Metanephros (tissue), 2 donors: ENCODE measurements at places on chromosomes 5 and 9. TPM values are rescaled to one million over a fixed set of nuclear protein-coding genes. Genes with fewer than 3 reads are reported as not detected.

The RGS7BP gene
- total RNA-seq, result 9.8 TPM

The RXFP3 gene
- total RNA-seq, result 0.18 TPM

The POLR1E gene
- 26.7 TPM for total RNA-seq

The GPR151 gene
- not detected for total RNA-seq

The DYNC2I2 gene
- 73.6 TPM for total RNA-seq

The NPR2 gene
- total RNA-seq, result 15.1 TPM

The SOHLH1 gene
- total RNA-seq, result not detected

The PRDM9 gene
- not detected for total RNA-seq

The IFNA13 gene
- total RNA-seq, result not detected

The SPAAR gene
- total RNA-seq, result 1.8 TPM

The HK3 gene
- 11.3 TPM for total RNA-seq

The PHYHD1 gene
- 41.6 TPM for total RNA-seq

The PPP2R2B gene
- total RNA-seq, result 10.3 TPM

The DPH7 gene
- total RNA-seq, result 34.1 TPM

The PCDHGB3 gene
- 7.1 TPM for total RNA-seq

The GNAQ gene
- 39.0 TPM for total RNA-seq

The LPAR1 gene
- total RNA-seq, result 37.8 TPM

The WASHC1 gene
- 29.5 TPM for total RNA-seq

The ZNF782 gene
- total RNA-seq, result 12.3 TPM

The FIBCD1 gene
- 0.29 TPM for total RNA-seq

The IL13 gene
- not detected for total RNA-seq

The NEURL1B gene
- 27.9 TPM for total RNA-seq

The SYNPO gene
- total RNA-seq, result 24.9 TPM

The ARHGAP26 gene
- total RNA-seq, result 31.5 TPM

The SVEP1 gene
- total RNA-seq, result 18.5 TPM

The ELL2 gene
- 18.9 TPM for total RNA-seq

The LRRC14B gene
- 13.7 TPM for total RNA-seq

The RARS1 gene
- 80.8 TPM for total RNA-seq

The CCL28 gene
- total RNA-seq, result 4.0 TPM

The STK32A gene
- 17.1 TPM for total RNA-seq

The IFNA2 gene
- total RNA-seq, result not detected
